ENCODE measurements at places on chromosomes 5 and 9.

DNA sequence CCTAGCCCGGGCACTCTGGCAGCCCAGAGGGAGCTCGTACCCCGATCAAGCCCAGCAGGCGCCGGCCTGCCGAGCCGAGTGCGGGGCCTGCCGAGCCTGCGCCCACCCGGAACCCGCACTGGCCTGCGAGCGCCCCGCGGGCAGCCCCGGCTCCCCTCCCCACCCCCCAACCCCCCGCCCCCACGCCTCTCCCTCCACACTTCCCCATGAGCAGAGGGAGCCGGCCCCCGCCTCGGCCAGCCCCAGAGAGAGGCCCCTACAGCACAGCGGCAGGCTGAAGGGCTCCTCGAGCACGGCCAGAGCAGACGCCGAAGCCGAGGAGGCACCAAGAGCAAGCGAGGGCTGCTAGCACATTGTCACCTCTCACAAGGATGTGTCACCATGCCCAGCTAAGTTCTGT is 36.2 kb upstream of the CCDC180 start:
- no peak for DNase-seq

- no peak for DNase-seq
Measured at GRCh38 chr9:36306471-36307306, 48.4 kb upstream of the GNE start.

- DNase-seq = no peak
Measured at GRCh38 chr9:130962418-130963316, 23.6 kb upstream of the FIBCD1 start.

DNA sequence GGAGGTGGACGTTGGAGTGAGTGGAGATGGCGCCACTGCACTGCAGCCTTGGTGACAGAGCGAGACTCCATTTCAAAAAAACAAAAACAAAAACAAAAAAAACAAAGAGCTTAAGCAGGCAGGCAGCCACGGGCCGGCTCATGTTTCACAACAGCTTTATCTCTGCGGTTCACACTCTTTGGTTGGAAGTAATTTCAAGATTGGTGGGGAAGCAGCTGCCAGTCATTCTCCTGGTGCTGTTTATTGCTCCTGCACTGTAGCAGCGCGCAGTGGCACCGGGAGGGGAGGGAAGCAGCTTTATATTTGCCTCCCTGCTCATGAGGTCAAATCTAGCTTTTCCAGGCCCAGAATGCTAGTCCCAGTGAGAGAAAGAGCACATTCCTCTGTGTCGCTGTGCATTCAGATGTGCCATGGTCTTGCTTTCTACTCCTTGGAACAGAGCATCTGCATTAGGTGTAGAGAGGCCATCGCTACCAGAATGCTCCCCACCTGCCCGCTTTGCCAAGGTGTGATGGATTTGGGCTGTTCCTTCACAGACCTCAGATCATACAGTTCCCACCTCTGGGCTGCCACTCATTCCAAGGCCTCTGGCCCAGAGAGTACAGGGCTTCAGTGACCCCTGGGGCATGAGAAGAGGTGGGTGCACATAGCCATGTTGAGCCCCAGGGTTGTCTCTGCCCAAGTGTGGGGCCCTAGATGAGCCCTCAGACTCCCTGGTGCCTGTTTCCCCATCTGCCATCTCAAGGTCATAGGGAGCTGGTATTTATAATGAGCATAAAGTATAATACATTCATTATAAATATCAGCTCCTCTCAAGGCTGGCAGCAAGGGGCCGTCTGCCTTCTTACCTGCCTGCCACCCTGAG is 270.4 kb downstream of the MED10 start:
- no peak for DNase-seq

- no peak for DNase-seq
Measured at GRCh38 chr5:175387144-175387543, 56.8 kb downstream of the DRD1 start.

- no peak for DNase-seq
Measured at GRCh38 chr9:7117676-7118561, 360.1 kb downstream of the KDM4C start.

All from effector CD4-positive, alpha-beta T cell (primary cell).